ENCODE measurements at places on chromosomes 1 and 21.

DNA sequence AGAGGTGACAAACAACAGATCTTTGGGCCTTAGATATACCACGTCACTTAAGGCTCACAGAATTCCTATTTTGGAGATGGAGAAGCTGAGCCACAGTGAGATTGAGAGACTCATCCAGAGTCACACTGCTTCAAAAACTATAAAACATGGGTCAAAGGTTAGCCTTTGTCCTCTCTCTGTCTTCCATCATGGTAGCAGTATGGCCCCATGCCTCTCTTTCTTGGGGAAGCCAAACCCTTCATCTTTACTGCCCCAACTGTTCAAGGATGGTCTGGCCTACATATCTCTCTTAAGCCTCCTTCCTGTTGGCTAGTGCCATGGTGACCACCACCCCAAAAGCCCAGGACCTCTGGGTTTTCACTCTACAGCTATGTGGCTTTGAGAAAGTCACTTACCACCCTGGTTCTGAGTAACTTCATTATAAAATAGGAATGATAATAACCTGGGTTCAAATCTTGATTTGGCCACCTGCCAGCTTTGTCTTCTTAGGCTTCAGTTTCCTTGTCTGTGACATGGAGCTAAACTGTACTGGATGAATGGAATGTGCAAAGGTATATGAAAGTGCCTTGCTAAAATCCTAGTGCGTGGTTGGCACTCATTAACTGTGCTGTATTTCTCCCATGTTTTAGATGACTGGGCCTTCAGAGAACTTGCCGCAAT is 85.9 kb upstream of the JUN start:
- no peak for DNase-seq
- H3K27me3 ChIP-seq = no peaks in the 10 kb centered on the region
- no peak overlapping the region for H3K27ac ChIP-seq
- no peak overlapping the region for H3K4me3 ChIP-seq

- no peak overlapping the region for H3K4me3 ChIP-seq
- DNase-seq = no peak
- H3K27me3 ChIP-seq = no peaks in the 10 kb centered on the region
- H3K4me1 ChIP-seq = no peaks in the 10 kb centered on the region
- no peaks in the 10 kb centered on the region for H3K36me3 ChIP-seq
- no peak overlapping the region for H3K27ac ChIP-seq
Measured at GRCh38 chr1:19936061-19936750, 12.8 kb upstream of the PLA2G2E start.

- H3K27ac ChIP-seq = no peak overlapping the region
- no peaks in the 10 kb centered on the region for H3K36me3 ChIP-seq
- H3K4me3 ChIP-seq = no peak overlapping the region
- no peaks in the 10 kb centered on the region for H3K4me1 ChIP-seq
Measured at GRCh38 chr1:44467566-44467965, 62.5 kb downstream of the RNF220 start.

- H3K27me3 ChIP-seq = no peaks in the 10 kb centered on the region
- H3K4me3 ChIP-seq = peak overlapping the region; percentile 10
- peaks cover 22% of the 10 kb centered on the region for H3K4me1 ChIP-seq
Measured at GRCh38 chr21:33412832-33413519, 9.8 kb downstream of the IFNGR2 start.

GRCh38 chr1:109655615-109656519 is at the start of gene GSTM4:
TSS of gene GSTM4 (plus strand) at chr1:109656099. CDS start at chr1:109656390, 291 bp downstream.
- no peaks in the 10 kb centered on the region for H3K36me3 ChIP-seq
- H3K4me3 ChIP-seq = peak within 1 kb of the TSS; percentile 75
- H3K27me3 ChIP-seq = no peaks in the 10 kb centered on the region
- peak; percentile 47 for DNase-seq
- peak within 1 kb of the TSS; percentile 60 for H3K27ac ChIP-seq

GRCh38 chr1:208223136-208223535 is 21.0 kb downstream of the PLXNA2 start:
- H3K4me1 ChIP-seq = no peaks in the 10 kb centered on the region
- no peaks in the 10 kb centered on the region for H3K36me3 ChIP-seq
- no peak overlapping the region for H3K27ac ChIP-seq
- H3K4me3 ChIP-seq = no peak overlapping the region
- DNase-seq = no peak

DNA sequence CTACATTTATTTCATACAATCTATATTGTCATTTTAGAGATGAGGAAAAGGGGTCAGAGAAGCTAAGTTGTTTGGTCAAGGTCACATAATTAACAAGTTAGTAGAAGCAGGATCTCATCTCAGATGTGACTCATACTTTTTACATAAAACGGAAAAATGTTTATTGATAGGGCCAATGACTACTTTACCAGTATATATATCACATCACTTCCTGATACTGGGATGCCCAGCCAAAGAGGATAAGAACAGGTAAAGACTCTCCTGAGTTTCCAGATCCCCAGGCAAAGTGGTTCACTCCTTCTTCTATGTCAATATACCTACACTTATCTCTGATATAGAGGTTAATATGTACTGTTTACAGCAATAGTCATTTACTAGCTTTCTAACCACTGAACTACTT is 21.0 kb downstream of the YIPF1 start:
- no peaks in the 10 kb centered on the region for H3K27me3 ChIP-seq
- H3K4me1 ChIP-seq = peaks cover 5% of the 10 kb centered on the region
- H3K36me3 ChIP-seq = peaks cover 2% of the 10 kb centered on the region
- DNase-seq = no peak

- peak; percentile 88 for DNase-seq
- peak overlapping the region; percentile 77 for H3K27ac ChIP-seq
- H3K4me1 ChIP-seq = peaks cover 41% of the 10 kb centered on the region
- H3K27me3 ChIP-seq = no peaks in the 10 kb centered on the region
- no peak overlapping the region for H3K4me3 ChIP-seq
Measured at GRCh38 chr1:200154069-200154767, 126.7 kb downstream of the NR5A2 start.

- no peak overlapping the region for H3K27ac ChIP-seq
- no peak overlapping the region for H3K4me3 ChIP-seq
- DNase-seq = no peak
Measured at GRCh38 chr1:23371987-23372880, 2.6 kb upstream of the ZNF436 start.

DNA sequence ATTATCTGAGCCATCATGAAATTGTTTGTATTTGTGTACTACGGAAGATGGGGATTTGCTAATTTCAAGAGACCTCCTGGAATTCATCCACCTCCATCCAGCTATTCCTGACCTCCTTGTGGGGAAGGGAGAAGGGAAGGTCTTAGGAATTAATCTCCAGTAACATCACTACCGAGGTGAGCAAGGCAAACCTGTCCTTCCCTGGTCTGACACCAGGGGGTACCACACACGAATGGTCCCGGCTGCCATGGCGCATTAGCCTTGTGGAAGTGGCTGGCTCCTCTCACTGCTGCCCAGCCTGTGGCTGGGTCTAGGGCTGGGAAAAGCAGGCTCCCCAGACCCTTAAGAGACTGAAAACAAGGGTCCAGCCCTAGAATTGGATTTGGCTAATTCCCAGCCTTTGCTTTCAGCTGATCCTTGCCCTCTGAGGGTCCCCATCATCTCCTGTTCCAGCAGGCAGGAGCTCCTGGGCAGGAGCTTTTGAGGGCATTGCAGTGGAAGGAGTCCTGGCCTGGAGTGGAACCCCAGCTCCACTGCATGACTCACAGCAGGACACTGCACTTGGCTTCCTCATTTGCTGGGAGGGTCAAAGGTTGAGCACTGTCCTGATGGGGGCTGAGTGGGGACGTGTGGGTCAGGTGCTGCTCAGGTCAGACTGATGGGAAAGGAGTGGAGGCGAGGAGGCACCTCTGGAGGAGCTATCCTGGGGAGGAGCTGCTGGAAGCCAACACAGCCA is 34.8 kb downstream of the RIMS3 start:
- H3K36me3 ChIP-seq = no peaks in the 10 kb centered on the region
- H3K27me3 ChIP-seq = no peaks in the 10 kb centered on the region
- H3K27ac ChIP-seq = no peak overlapping the region

DNA sequence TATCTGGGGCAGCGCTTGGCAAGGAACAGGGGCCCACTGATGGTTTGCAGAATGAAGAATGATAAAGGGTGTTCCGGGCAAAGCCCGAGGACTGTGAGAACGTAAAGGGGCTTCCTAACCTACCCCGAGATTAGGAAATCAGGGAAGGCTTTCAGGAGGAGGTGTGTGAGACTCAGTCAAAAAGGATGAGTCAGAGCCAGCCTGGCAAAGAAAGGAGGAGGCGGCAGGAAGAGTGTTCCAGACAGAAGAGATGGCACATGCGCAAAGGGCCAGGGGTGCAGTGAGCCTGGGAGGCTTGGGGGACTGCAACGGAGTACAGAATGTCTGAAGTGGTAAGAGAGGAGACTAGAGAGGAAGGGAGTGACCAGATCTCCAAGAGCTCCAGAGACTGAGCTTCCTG is 70.3 kb downstream of the RAP1GAP start:
- no peak overlapping the region for H3K27ac ChIP-seq
- no peaks in the 10 kb centered on the region for H3K4me1 ChIP-seq
- no peak overlapping the region for H3K4me3 ChIP-seq
- no peaks in the 10 kb centered on the region for H3K36me3 ChIP-seq

GRCh38 chr1:26542771-26543451 is 13.3 kb downstream of the RPS6KA1 start:
- DNase-seq = no peak
- peak overlapping the region; percentile 97 for H3K27ac ChIP-seq
- H3K4me1 ChIP-seq = peaks cover 75% of the 10 kb centered on the region
- H3K27me3 ChIP-seq = no peaks in the 10 kb centered on the region
- H3K4me3 ChIP-seq = peak overlapping the region; percentile 95

- no peak for DNase-seq
- no peaks in the 10 kb centered on the region for H3K4me1 ChIP-seq
- H3K27ac ChIP-seq = no peak overlapping the region
- no peak overlapping the region for H3K4me3 ChIP-seq
- no peaks in the 10 kb centered on the region for H3K36me3 ChIP-seq
Measured at GRCh38 chr1:208709981-208710380, 465.8 kb upstream of the PLXNA2 start.

DNA sequence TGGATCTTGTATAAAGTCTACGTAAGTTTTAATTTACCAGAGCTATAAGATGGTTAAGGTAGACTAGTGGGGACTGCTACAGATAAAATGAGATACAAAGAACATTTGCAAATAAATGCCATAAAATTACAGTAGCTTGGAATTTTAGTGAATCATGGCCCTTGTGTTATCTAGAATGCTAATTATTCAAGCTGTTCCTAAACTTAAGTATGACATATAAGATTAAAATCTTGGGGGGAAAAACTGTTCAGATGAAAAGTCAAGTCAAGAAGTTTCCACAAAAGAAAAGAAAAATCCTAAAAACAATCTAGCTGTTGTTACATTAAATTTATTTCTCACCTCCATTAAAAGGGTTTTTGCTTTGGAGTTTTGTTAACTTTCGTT is 51.7 kb downstream of the SIM2 start:
- no peak overlapping the region for H3K27ac ChIP-seq
- no peaks in the 10 kb centered on the region for H3K4me1 ChIP-seq
- H3K4me3 ChIP-seq = no peak overlapping the region
- no peaks in the 10 kb centered on the region for H3K36me3 ChIP-seq

- H3K4me1 ChIP-seq = no peaks in the 10 kb centered on the region
- no peaks in the 10 kb centered on the region for H3K27me3 ChIP-seq
- DNase-seq = no peak
Measured at GRCh38 chr1:213474054-213474453, 423.0 kb downstream of the RPS6KC1 start.

- H3K27ac ChIP-seq = no peak overlapping the region
- no peak overlapping the region for H3K4me3 ChIP-seq
- H3K4me1 ChIP-seq = 0 out of 2 replicates have a peak, but pooled peaks cover 3% of the 10 kb centered on the region
- H3K36me3 ChIP-seq = no peaks in the 10 kb centered on the region
- no peaks in the 10 kb centered on the region for H3K27me3 ChIP-seq
- DNase-seq = no peak
Measured at GRCh38 chr1:33396188-33397124, 34.4 kb downstream of the PHC2 start.

DNA sequence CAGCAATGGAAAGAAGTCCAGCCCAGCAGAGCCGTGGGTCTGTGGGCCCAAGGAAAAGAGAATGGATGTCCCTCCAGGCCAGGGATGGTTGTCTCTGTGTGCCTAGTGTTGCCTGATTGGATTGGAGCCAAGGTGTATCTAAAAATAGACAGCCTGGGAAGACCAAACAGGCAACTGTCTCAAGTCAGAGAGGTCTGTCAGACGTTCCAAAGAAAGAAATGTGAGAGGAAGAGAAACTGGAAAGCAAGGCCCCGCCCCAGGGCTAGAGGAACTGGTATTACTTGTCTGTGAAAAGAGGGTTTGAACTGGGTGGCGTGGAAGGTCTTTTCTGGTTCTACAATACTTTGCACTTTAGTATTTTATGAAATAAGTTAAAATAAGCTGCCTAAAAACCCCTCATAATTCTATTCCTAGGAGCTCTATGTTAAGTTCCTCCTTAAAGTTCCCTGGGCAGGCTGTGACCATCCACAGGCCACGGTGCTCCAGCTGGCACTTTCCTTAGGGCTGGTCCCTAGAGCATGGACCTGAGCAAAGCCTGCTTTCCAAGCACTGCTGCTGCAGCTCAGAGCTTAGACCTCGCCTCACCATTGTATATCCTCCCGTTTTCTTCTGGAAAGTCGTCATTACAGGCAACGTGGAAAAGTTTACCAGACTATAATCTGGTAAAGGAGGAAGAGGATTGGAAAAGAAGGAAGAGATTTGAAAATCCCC is 151.6 kb downstream of the DISC1 start:
- H3K4me1 ChIP-seq = no peaks in the 10 kb centered on the region
- H3K27ac ChIP-seq = no peak overlapping the region
- H3K4me3 ChIP-seq = no peak overlapping the region
- no peak for DNase-seq
- H3K36me3 ChIP-seq = no peaks in the 10 kb centered on the region

GRCh38 chr1:188170411-188170810 is 1341.7 kb downstream of the PLA2G4A start:
- no peak overlapping the region for H3K4me3 ChIP-seq
- DNase-seq = no peak
- H3K36me3 ChIP-seq = no peaks in the 10 kb centered on the region

- H3K36me3 ChIP-seq = no peaks in the 10 kb centered on the region
- no peak overlapping the region for H3K4me3 ChIP-seq
- no peak for DNase-seq
- H3K4me1 ChIP-seq = no peaks in the 10 kb centered on the region
Measured at GRCh38 chr1:50163680-50164079, 55.0 kb downstream of the ELAVL4 start.

GRCh38 chr1:52751589-52752483 is 25.6 kb downstream of the ZYG11B start:
- H3K27me3 ChIP-seq = no peaks in the 10 kb centered on the region
- no peak overlapping the region for H3K27ac ChIP-seq
- H3K4me1 ChIP-seq = no peaks in the 10 kb centered on the region

DNA sequence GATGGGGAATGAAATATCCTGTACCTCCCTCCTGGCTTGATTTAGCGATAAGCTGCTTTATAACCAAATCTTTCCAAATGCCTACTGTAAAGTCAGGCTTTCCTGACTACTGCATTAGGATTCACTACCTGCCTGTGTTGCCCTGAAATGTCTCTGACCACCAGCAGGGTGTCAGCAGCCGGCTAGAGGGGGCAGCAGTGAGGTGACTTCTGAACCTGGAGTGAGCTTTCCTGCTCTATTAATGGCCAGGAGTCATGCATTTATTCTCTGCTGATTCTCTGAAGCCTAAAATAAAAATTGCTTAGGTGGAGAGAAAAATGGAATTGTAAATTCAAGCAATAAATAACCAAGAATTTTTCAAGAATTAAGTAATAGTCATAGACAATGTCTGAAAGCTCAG is 2.5 kb downstream of the BACE2 start:
- no peak overlapping the region for H3K27ac ChIP-seq
- no peak overlapping the region for H3K4me3 ChIP-seq
- H3K27me3 ChIP-seq = peaks cover 7% of the 10 kb centered on the region
- H3K36me3 ChIP-seq = no peaks in the 10 kb centered on the region

GRCh38 chr1:170407581-170407980 is 124.4 kb upstream of the GORAB start:
- no peaks in the 10 kb centered on the region for H3K36me3 ChIP-seq
- H3K4me3 ChIP-seq = no peak overlapping the region
- no peak for DNase-seq
- no peaks in the 10 kb centered on the region for H3K4me1 ChIP-seq
- no peak overlapping the region for H3K27ac ChIP-seq

All from GM12878 (cell line).